Sciatic nerve (tissue), 2 donors: ENCODE measurements at places on chromosomes 1 and 21.

GRCh38 chr21:34885125-34885524 lies 164.0 kb downstream of the RUNX1 start:
- no peak for DNase-seq

- DNase-seq, result no peak
These were observed 12.6 kb downstream of the FNDC5 start for GRCh38 chr1:32858136-32858535.

- no peak for DNase-seq
These were observed 270.6 kb downstream of the NFIA start for GRCh38 chr1:61352845-61353435.

DNA sequence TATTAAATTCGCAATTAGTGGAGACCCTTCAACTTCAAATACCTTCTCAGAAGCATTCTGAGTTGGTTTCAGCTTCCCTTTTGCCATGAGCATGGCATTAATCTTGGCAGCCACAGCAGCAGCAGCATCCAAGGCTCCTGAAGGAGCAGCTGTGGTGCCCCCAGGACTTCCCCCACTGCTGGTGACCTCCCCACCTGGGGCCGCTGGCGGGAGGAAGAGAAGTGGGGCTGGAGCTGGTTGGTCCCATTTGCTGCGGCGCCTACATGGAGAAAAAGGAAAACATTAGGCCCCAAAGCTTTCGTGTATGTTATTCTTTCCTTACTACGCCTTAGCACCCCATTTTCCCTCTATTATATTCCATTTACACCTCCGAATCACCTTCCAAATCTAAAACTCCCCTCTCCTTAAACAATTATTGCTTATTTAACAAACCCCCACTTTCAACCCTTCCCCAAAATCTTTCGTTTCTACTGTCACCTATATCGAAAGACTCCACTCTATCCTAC lies 569 bp downstream of the KHDC4 start:
- DNase-seq, result no peak

GRCh38 chr1:87204921-87205320 lies 123.8 kb upstream of the LMO4 start:
- DNase-seq, result no peak

- no peak for DNase-seq
These were observed 46.3 kb downstream of the CCN1 start for GRCh38 chr1:85626818-85627217.

DNA sequence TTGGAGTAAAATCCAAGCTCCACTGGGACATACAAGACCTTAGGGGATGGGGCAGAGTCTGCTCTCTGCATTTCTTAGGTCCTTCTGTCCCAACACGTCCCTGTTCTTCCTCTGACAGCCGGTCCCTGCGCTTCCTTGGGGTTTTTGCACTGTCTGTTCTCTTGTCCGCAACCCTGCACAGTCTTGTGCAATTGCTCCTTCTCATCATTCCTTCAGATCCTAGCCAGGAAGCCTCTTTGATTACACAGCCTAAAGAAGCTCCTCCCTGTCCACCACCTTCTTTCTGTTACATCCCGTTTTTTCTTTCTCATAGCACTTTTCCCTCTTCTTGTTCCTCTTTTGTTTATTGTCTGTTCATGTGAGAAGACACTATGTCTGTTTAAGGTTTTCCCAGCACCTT lies 19.9 kb downstream of the ACOT11 start:
- no peak for DNase-seq

DNA sequence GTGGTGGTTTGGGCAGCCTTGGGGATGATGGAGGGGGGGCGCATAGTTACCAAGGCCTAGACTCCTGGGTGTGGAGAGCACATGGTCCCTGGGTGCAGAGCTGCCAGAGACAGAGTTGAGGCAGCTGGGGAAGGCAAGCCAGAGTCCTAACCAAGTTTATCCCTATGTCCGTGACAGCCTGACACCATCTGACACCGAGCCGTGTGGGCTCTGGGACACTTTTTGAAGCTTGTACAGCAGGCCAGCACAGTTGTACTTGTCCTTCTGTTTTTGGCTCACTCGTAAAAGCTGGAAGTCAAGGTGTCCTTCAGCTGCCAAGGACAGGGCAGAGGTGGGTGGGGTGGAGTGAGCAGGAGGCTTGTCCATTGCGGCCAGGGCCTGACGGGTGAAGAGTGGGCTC lies 28.5 kb downstream of the SLC26A9 start:
- no peak for DNase-seq
